Transverse colon (tissue), 4 donors: ENCODE measurements at places on chromosomes 2 and 18.

DNA sequence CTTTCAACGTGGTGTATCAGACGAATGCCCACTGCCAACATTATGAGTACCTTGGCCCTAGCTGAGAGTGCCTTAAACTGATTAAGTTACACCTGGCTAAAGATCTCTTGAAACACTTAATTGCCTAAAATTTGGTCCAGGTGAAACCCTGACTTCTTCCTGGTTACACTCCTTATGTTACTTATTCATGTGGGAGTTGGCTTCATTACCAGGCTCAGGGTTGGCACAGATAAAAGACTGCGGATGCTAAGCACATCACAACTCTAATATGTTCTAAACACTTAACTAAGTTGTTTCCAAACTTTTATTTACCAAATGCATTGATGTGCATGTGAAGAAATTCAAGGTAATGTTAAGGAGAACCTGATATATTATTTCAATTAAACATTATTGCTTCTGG, 298.9 kb downstream of the TCF4 start:
- DNase-seq, result no peak

DNA sequence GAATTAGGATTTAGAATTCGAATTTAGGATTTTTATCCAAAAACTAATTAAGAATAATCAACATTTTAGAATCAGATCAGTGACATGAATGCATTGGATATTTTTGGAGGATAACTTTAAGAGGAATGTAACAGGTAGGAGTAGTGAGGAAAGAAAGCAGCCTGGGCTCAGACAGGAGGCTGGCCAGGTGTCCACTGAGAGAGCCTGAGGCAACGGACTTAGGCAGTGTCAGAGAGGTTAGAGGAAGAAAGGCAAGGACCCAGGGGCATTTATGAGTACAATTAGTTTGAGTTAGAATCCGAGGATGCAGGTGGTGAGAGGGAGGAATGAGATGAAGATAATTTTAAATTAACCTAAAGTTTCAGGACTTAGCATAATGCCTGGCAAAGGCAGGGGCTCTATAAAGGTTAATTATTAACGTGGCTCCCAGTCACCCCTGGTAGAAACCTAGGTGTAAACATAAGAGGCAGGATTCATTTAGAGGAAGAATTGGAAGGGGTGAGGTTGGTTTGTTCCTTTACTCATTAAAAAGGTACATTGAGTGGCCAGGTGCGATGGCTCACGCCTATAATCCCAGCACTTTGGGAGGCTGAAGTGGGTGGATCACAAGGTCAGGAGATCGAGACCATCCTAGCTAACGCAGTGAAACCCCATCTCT, 507.1 kb downstream of the TMEM182 start:
- peak; percentile 13 for DNase-seq

DNA sequence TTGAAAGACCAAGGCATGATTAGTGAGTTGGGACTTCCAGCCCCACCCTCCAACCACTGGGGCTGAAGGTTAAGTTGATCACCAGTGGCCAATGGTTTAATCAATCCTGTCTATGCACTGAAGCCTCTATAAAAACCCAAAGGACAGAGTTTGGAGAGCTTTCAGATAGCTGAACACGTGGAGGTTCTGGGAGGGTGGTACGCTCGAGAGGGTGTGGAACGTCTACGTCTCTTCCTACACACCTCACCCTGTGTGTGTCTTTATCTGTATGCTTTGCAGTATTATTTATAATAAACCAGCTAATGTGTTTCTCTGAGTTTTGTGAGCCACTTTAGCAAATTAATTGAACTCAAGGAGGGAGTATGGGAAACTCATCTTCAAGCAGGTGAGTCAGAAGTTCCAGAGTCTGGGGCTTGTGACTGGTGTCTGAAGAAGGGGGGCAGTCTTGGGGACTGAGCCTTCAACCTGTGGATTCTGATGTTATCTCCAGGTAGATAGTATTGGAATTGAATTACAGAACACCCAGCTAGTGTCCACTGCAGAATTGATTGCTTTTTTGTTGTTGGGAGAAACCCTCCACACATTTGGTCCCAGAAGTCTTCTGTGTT, 20.3 kb downstream of the ACTR3 start:
- no peak for DNase-seq

- DNase-seq, result no peak
Measured at GRCh38 chr2:112251271-112251670, 3.6 kb downstream of the ZC3H8 start.

DNA sequence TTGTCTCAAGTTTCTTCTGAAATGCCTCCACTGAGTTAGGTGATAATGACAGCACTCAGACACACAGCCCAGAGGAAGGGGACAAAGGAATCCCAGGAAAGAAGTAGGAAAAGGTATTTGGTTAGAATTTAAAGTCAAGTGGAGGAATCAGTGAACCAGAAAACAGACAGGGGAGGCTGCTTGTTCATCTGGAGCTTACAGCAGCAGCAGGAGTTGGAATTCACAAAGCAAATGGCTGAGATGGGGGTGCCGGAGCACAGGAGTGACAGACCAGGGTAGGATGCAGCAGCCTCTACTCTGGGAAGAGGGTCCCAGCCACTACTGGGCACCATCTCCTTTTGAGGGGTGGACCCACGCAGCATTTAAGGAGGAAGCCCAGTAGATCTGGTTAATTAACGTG, 104.8 kb downstream of the ST6GAL2 start:
- no peak for DNase-seq

DNA sequence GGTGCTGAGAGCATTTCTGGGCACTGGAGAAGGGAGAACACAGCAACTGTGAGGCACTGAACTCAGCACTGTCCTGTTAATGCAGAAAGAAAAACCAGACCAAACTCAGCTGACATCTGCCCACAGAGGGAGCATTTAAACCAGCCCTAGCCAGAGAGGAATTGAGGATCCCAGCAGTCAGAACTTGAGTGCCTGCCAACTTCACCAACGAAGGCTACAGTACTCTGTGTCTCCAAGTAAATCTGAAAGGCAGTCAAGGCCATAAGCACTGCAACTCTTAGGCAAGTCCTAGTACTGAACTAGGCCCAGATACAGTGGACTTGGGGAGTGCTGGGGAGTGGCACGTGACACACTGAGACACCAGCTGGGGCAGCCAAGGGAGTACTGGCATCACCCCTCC, 176.2 kb upstream of the ZC3H15 start:
- DNase-seq, result no peak
